GM03348 (cell line): ENCODE measurements at places on chromosomes 6 and 20.

- no peak for DNase-seq
Measured at GRCh38 chr6:127103482-127103881, 15.0 kb upstream of the RSPO3 start.

GRCh38 chr6:18016133-18016532 lies 28.7 kb upstream of the KIF13A start:
- no peak for DNase-seq

GRCh38 chr6:140045116-140045515 lies 670.7 kb upstream of the CITED2 start:
- DNase-seq, result no peak

GRCh38 chr6:43395776-43396175 lies 26.3 kb upstream of the ZNF318 start:
- no peak for DNase-seq

DNA sequence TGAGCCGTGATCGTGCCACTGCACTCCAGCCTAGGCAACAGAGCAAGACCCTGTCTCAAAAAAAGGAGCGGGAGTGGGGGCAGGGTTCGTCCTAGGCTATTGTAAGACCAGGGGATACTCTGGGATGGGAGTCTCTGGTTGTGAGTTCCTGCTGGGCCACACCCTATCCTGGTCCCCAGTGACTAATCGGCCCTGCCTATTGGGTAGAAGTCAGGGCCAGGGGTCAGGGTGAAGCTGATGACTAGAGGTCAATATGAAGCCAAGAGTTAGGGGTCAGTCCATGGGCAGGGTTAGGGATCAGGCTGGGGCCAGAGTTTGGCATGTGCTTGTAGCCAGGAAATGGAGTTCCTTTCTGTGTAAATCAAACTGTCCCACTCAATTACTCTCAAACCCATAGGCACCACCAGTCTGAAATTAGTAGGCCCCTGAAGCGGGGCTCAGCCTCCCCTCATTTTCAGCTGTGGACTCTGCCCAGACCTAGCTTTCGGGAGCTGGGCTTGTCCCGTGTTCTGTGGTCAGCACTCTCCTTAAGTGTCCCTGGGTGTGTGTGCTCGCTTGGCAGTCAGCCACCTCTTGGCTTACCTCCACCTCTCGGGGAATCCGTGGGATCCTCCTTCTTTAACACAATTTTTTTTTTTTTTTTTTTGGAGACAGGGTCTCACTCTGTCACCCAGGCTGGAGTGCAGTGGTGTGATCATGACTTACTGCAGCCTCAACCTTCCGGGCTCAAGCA lies 1.8 kb downstream of the HSPA12B start:
- DNase-seq, result no peak

GRCh38 chr6:16179970-16180431 lies 51.1 kb downstream of the MYLIP start:
- no peak for DNase-seq

- DNase-seq, result no peak
Measured at GRCh38 chr6:3788408-3789017, 37.0 kb upstream of the PXDC1 start.

- no peak for DNase-seq
Measured at GRCh38 chr20:25750220-25750764, 53.6 kb upstream of the ZNF337 start.

DNA sequence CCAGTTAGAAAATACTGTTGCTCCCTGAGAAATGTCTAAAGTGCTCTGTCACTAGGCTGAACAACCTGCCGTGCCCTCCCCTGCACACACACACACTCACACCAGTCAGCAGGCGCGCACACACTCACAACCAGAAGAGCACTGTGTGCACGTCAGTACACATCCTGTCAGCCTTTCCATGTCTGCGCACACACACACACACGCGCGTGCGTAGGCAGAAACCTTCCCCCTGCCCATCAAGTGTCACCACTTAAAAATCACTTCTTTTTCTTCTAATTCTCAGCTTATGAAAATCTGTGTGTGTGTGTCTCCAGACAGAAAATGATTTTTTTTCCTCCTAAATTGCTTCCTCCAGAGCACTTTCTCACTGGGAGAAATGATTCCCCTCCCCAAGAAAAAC lies 100.3 kb downstream of the EDN3 start:
- no peak for DNase-seq

- DNase-seq, result no peak
Measured at GRCh38 chr20:10040070-10040975, 5.5 kb downstream of the ANKEF1 start.

DNA sequence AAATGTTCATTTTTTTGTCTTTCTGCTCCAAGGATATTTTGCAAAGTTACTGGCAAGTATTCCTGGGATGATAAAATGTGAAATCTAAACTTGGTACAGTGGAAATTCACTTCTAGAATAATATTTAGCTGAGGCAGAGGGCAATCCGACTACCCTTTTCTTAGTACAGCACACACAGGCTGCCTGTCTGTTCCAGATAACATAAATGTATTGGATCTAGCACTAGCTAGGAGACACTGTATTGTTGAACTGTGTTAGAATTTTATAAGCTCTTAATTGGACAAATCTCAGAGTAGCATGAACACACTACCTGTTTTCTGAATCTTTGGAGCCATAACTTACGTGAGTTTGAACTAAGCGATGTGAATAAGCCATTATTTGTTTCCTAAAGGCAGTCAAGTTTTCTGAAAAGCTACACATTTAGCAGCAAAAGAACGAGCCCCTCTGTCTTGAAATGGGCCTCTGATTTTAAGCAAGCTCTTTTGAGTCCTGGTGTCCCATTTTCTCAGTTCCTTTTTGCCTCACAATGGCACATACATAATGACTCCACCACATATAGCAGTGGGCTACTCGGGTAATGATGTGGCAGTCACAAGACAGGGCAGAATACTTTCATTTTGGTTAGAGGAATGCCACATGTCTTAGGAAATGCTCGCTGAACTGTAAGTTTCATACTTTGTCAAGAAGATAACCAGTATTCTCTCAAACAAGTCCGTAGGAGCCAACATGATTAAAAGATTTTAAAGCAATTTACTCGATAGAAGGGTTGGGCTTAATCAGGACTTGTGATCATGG lies 116.5 kb upstream of the ESR1 start:
- peak; percentile 51 for DNase-seq
